ENCODE measurements at places on chromosomes 11 and 22. TPM values are rescaled to one million over a fixed set of nuclear protein-coding genes. Genes with fewer than 3 reads are reported as not detected.

DNA sequence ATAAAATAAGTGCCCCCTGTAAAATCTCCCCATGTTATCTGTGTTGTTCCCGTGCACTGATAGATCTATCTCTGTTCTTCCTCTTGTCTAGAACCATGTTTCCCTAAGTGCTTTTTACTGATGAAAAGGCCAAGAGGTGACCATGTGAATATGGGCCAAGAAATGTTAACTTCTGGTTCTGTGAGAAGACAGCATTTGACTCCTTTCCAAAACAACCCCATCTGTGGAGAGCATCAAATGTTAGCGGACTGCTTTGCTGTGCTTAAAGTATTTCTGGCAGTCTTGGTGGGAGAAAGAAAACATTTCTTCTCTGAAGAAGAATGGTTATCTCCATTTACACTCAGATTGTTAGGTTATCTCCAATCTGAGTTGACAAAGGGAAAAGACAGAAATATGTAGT, 58.6 kb upstream of the GUCY1A2 start:
- no peak for DNase-seq

MS4A15 gene
- polyA plus RNA-seq, result not detected

OR51I1 gene
- polyA plus RNA-seq, result not detected

DNA sequence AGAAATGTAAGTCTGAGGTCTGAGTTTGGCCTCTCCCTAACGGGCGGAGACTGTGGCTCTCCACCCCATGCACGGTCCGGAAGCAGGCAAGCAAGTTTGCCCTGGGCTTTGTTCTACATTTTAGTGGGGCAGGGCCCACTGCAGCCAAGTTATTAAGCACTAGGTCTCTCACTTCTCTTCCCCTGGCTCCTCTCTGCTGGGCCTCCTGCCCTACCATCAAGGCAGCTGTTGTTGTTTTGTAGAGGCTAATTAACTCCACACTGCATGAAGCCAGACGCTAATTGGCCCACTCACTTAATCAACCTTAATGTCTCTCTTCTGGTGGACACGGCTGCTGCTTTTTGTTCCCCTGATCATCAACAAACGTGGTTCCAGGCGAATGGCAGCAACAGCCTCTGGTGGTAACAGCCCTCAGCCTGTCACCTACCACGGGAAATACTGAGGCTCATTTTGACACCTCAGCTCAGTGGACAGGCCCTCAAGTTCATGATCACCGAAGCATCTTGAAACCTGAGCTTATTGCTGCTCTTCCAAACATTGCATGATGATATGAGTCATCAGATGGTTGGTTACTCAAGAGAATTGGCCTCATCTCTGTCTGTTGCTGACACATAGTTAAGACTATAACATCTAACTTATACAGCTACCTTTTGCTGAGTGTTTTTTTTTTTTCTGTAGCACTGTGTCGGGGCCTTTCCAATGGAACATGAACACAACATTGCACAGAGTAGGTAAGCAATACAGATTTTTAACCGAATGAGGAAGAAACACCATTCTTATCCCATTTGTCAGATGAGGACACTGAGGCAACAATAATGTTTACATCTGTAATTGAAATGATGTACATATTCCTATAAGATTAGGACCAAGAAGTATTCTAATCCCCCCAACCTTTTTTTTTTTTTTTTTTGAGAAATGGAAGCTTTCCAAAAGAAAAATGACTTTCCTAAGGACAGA, 20.8 kb upstream of the LMO2 start:
- no peak for DNase-seq

ALX4 gene
- polyA plus RNA-seq, result not detected

NPAS4 gene
- polyA plus RNA-seq, result 0.63 TPM

RASL10A gene
- polyA plus RNA-seq, result 3.7 TPM

NAV2 gene
- polyA plus RNA-seq, result 5.8 TPM

- DNase-seq, result no peak
Observed at GRCh38 chr11:73258104-73259035, 13.8 kb upstream of the P2RY6 start.

DNA sequence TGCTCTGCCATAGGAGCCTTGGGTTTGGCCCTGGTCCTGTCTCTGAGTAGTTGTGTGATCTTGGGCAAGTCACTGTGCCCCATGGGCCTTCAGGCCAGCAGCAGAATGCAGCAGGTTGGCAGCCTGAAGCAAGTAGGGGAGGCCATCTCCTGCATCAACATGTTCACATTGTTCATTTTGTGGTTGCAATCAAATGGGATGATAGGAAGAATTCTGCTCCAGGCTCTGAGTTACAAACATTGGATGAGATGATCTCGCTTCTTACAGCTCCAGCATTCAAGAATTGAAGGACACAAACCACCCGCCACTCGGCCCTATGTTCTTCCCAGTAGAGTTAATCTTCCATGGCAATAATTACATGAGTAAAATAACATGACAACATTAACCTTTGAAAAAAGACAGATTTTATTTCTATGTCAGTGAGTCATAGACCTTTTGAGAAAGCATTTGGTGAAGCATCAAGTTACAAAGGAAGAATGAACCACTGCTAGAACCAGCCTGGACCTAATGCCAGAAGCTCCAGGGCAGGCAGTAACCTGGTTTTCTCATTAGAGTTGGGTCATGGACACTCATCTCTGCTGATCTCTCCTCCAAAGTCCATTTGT, 308.3 kb upstream of the NCAM1 start:
- no peak for DNase-seq

DNA sequence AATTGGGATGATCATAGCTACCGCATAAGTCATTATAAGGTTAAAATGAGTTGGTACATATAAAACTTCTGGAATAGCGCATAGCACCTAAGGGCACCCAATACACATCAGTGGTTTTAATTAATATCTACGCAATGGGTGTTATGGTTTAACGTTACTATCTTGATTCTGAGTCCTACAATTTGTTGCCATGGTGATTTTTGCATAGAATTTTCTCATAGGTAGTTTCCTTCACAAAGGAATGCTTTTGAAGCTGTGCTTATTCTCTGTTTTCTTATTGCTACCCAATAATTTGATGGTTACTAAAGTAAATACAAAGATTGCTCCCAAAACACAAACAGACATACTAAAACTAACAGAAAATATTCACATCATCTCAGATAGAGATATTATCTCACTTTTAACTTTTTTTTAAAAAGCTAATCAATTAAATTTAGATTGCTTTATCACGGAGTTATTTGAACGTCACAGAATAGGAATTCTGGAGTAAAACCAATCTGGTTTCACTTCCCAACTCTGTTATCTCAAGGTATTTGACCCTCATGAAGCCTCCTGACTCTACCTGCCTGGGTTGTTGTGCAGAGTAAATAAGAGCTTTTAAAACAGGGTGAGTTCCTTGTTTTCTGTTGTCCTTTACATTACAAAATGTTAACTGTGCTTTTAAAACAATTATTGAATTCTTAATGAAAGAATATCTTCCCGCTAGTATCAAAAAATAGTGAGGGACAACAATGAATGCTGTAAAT, 635.5 kb upstream of the CCDC90B start:
- DNase-seq, result no peak

DNA sequence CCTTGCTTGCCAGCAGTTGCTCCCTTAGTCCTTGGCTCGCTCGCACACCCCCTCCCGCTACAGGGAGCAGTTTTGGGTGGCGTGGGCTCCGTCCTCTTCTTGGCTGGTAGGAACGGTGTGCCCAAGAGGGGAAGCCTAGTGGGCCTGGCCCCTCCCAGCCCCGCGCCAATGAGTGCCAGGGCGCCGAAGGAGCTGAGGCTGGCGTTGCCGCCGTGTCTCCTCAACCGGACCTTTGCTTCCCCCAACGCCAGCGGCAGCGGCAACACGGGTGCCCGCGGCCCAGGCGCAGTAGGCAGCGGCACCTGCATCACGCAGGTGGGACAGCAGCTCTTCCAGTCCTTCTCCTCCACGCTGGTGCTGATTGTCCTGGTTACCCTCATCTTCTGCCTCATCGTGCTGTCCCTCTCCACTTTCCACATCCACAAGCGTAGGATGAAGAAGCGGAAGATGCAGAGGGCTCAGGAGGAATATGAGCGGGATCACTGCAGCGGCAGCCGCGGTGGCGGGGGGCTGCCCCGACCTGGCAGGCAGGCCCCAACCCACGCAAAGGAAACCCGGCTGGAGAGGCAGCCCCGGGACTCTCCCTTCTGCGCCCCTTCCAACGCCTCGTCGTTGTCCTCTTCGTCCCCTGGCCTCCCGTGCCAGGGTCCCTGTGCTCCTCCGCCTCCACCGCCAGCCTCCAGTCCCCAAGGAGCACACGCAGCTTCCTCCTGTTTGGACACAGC, 1.6 kb downstream of the C11orf87 start:
- DNase-seq, result no peak

GRCh38 chr11:118651820-118652219, 27.6 kb downstream of the TREH start:
- DNase-seq, result no peak

SLC43A3 gene
- 16.4 TPM for polyA plus RNA-seq

SYNGR1 gene
- 19.3 TPM for polyA plus RNA-seq

Data from pancreas (tissue), 10 donors.